ENCODE measurements at places on chromosomes 2 and 18. TPM values are rescaled to one million over a fixed set of nuclear protein-coding genes. Genes with fewer than 3 reads are reported as not detected.

CAPN13 gene
- polyA plus RNA-seq: 85.9 TPM

ANKRD30B gene
- polyA plus RNA-seq: 0.22 TPM

CENPA gene
- polyA plus RNA-seq: 1.6 TPM

NAT8 gene
- polyA plus RNA-seq: 1.2 TPM

PLCD4 gene
- 1.0 TPM for polyA plus RNA-seq

CNGA3 gene
- 0.30 TPM for polyA plus RNA-seq

STPG4 gene
- 0.12 TPM for polyA plus RNA-seq

PKDCC gene
- polyA plus RNA-seq: 273 TPM

BZW1 gene
- polyA plus RNA-seq: 77.3 TPM

TRPM8 gene
- polyA plus RNA-seq: 0.18 TPM

CD207 gene
- polyA plus RNA-seq: 0.81 TPM

ALPI gene
- polyA plus RNA-seq: 204 TPM

FHOD3 gene
- polyA plus RNA-seq: 8.1 TPM

STK11IP gene
- 23.9 TPM for polyA plus RNA-seq

FSHR gene
- polyA plus RNA-seq: not detected

ANKRD53 gene
- 1.7 TPM for polyA plus RNA-seq

CD8B2 gene
- 1.9 TPM for polyA plus RNA-seq

COL4A3 gene
- 0.21 TPM for polyA plus RNA-seq

ERCC3 gene
- polyA plus RNA-seq: 13.8 TPM

C18orf54 gene
- polyA plus RNA-seq: 0.79 TPM

DNAJC27 gene
- polyA plus RNA-seq: 5.3 TPM

MAB21L4 gene
- polyA plus RNA-seq: 3.8 TPM

NRBP1 gene
- polyA plus RNA-seq: 80.0 TPM

ACTG2 gene
- 2.0 TPM for polyA plus RNA-seq

IAH1 gene
- 35.0 TPM for polyA plus RNA-seq

ACADL gene
- not detected for polyA plus RNA-seq

TWIST2 gene
- polyA plus RNA-seq: 3.0 TPM

EPB41L3 gene
- polyA plus RNA-seq: 36.6 TPM

RTP5 gene
- polyA plus RNA-seq: 0.04 TPM

TXNL4A gene
- polyA plus RNA-seq: 73.4 TPM

LIMS3 gene
- 0.66 TPM for polyA plus RNA-seq

FOXI3 gene
- polyA plus RNA-seq: not detected

ELOA2 gene
- not detected for polyA plus RNA-seq

CNNM4 gene
- polyA plus RNA-seq: 10.7 TPM

MGAT4A gene
- polyA plus RNA-seq: 28.9 TPM

EDAR gene
- not detected for polyA plus RNA-seq

HOXD12 gene
- polyA plus RNA-seq: not detected

NOSTRIN gene
- 35.5 TPM for polyA plus RNA-seq

IL1F10 gene
- 0.25 TPM for polyA plus RNA-seq

ADI1 gene
- polyA plus RNA-seq: 615 TPM

C2orf15 gene
- 1.4 TPM for polyA plus RNA-seq

RAX gene
- not detected for polyA plus RNA-seq

CARF gene
- 1.4 TPM for polyA plus RNA-seq

AMER3 gene
- 0.45 TPM for polyA plus RNA-seq

RNPEPL1 gene
- 100 TPM for polyA plus RNA-seq

UGT1A4 gene
- polyA plus RNA-seq: 7.3 TPM
